ENCODE measurements at places on chromosomes 4 and X.

DNA sequence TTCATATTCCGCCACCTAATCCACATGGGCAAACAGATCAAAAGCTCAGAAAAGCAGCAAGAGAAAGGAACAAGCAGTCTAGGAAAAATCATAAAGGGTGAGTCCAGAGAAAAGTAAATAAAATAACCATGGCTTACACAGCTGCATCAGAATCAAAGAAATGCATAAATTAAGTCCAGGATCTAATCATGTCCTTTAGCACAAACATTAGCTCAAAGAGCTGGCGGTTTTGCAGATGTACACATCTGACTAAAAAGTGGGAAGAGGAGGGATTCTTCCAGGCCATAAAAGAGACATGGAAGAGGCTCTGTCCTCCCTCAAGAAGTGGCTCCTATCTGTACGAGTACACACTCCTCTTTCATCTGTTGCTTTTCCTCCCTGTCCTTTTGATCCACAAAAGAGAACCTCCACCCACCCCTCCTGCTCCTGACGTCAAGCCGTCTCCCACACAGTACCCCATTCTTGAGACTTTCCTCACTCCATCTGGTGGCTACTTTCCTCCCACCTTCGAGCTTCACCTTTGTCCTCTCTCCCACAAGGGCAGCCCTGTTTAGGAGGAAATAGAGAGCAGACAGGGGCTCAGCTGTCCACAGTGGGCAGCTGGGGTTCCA is 92.5 kb downstream of the RASL11B start:
- no peak for DNase-seq

DNA sequence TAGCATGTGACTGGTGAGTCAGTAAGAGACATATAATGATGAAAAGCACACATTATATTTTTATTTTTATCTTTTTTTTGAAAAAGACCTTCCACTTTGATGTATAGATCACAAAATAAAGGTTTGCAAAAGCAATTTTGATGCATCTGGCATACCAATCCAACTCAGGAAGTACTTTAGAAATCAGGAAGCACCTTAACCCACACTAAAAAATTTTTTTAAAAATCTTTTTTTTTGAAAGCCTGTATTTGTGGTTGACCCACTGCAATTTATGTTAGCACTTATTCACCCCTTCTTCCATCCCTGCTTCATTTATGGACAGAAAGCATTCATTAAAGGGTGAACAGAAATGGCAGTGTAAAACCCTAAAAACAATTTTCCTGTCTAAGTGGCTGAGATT is 16.6 kb downstream of the TMEM255A start:
- DNase-seq = no peak

DNA sequence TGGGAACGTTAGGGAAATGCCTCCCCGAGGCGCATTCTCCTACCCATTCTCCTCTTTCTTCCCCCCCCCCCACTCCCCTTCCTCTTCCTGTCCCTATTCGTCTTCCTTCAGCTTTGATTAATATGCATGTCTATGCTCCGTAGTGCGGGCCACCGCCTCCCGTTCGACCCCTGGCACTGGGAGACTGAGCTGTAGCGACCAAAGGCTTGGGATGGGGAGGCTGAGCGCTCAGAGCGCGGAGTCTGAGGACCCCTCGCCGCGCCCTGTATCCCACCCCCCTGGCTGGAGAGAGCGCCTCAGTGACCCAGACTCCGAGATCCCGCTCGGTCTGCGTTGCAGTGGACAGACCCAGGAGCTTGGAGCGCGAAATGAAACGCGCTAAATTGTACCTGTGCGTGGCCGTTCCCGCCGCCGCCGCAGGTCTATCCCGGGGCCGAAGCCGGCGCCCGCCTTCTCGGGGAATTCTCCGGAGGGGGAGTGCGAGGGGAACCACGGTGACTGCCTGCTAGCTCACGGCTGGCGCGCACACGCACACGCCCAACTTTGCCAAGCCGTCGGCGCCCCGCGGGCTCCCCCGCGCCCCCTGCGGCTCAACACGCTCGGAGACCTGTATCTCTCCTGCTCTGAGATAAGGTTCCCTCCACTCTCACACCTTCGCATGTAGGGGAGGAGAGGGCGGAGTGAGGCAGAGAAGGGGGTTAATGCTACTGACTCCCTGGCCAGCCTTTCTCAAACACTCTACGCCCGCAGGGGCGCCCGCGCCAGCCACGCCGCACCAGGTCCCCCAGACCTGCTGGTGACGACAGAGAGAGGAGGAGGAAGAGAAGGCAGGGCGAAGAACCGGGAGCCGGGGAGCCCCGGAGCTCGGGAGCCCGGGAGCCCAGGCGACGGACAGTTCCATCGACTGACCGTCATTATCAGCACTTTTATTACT is 1.5 kb upstream of the PTCHD1 start:
- DNase-seq = no peak

DNA sequence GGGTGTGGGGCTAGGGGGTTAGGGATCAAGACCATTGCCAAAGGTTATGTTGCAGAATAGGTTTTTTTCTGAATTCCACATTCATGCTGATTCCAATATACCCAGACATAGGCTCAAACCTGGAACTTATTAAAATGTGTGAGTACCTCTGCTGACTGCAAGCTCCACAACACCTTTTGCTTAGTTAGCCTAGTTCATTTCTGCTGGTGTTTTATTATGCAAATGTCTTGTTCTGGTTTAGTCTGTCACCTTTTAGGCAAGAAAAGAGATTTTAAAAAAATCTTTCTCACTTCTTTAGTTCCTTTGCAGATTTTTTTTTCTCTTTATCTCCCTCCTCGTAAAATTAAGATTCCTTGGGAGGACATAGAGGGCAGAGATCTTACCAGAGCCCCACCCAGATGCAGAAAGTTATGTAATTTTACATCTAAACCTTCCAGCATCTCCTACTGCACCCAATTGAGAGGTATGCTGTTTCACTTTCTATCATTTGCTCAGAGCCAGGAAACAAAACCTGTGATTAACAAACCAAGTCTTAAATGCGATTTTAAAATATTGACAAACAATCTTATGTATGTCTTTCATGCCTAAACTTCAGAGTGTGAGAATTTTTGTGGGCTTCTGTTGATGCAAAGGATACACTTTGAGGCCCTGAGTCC is 190.7 kb upstream of the CLNK start:
- no peak for DNase-seq

- no peak for DNase-seq
These were observed 42.7 kb upstream of the RAPGEF2 start for GRCh38 chr4:159060161-159060560.

DNA sequence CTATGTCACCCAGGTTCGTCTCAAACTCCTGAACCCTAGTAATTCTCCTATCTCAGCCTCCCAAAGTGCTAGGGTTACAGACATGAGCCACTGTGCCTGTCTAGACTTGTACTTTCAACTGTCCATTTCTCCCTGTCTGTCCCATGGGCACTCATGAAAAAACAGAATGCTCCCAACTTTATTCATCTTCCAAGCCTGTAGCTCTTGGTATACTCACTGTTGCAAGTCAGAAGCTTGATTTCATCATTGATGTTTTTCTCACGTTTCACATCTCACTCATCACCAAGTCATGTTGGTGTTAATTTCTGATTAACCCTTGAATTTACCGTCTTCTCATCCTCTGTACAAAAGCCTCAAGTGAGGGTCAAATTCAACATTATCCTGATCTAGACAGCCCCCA is 7.3 kb upstream of the SRP72 start:
- no peak for DNase-seq

DNA sequence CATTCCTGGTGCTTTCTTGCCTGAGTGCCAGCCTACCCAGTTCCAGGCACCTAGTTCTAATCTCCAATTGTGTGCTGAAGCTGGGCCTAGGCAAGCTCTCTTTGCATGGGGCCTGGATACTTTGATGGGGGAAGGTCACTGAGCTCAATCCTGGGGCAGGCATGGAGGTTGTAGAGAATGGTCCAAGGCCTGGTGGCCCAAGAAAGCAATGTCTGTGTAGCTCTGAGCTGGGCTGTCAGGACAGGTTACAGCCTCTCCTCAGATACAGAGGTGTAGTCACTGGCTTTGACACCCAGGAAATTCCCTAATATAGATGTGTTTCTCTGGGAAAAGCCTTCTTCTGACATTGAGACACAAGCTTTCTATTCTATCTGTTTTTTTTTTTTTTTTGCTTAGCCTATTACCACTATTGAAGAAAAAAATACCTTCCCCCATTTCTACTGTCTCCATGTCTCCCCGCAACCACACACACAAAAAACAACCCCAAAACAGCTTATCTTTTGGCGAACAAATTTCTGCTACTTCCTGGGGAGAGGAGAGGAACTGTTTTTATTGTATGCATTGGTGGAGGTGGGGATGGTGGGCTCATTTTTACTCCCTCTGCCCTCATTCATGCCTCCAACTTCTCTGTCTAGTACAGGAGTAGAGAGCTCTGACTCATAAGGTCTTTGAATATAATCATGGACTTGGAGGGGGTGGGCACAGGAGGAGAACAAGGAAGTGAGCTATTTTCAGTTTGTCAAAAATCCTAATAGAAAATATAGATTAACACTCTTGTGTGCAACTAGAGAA is 66.7 kb upstream of the DHX15 start:
- DNase-seq = no peak

DNA sequence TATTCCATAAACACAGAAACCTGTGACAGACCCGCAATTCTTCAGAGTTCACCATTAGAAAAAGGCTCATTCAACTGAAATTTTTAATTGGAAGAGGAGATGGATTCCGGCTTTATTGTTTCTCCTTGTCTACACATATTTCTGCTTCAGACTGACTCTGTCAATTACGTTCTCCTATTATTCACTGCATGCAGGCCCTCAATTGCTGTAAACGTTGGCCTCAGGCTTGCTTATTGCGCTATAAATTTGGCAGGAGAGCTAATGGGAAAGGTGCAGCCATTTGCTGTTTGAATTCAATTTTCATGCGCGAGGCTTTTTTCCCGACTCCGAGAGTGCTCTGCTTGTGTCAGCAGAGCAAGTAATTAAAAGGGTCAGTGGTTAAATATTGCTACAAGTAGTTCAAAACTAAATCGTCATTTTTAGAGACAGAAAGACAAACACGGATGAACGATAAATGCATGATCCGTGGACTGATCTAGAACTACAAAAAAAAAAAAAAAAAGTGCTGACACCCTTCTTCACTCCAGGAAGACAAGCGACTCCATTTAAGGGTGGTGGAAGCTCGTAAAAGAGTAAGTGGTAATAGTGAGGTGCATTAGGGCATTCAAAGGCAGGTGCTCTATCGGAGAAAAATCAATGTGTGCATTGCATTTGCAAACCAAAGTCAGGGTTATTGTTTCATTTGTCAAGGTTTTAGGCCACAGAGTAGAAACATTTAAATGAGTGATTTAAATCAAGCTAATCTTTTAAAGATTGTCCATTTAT is 841.6 kb upstream of the FRG1 start:
- DNase-seq = no peak

Data from stimulated activated CD4-positive, alpha-beta T cell treated with anti-CD3 and anti-CD28 coated beads, Interleukin-4, amount 100 ng/mL, for 24 hours (primary cell).